Naive thymus-derived CD8-positive, alpha-beta T cell (primary cell): ENCODE measurements at places on chromosomes 7 and 10. TPM values are rescaled to one million over a fixed set of nuclear protein-coding genes. Genes with fewer than 3 reads are reported as not detected.

GRCh38 chr10:127428385-127428980 is 120.6 kb upstream of the NPS start:
- H3K4me3 ChIP-seq: no peak overlapping the region
- DNase-seq: no peak
- H3K4me1 ChIP-seq: peaks cover 2% of the 10 kb centered on the region
- H3K36me3 ChIP-seq: no peaks in the 10 kb centered on the region
- H3K27me3 ChIP-seq: no peaks in the 10 kb centered on the region

TWIST1 gene
- total RNA-seq: not detected

GRCh38 chr7:155864991-155865690 is 52.9 kb upstream of the SHH start:
- peaks cover 9% of the 10 kb centered on the region for H3K27me3 ChIP-seq
- DNase-seq: no peak
- no peaks in the 10 kb centered on the region for H3K4me1 ChIP-seq
- peak overlapping the region; percentile 36 for H3K27ac ChIP-seq
- no peaks in the 10 kb centered on the region for H3K36me3 ChIP-seq

DNA sequence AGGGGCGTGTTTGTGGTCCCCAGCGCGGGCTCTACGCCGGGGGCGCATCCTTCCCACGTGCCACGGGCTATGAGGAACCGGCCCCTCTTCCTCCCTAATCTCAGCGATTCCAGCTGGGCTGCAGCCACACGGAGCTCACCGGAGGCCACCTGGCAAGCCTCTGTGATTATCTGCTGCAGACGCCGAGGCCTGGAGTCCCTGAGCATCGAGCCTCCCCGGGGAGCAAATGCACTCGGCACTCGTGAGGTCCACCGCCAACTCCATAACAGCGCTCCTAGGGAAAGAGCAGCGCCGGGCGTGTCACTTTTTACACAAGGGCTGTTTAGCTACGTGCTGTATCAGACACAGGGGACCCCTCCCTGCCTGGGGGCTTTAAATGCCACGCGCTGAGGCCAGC is 101.2 kb downstream of the DYNC2I1 start:
- H3K36me3 ChIP-seq: no peaks in the 10 kb centered on the region
- H3K27me3 ChIP-seq: peaks cover 7% of the 10 kb centered on the region
- DNase-seq: no peak

PCLO gene
- not detected for total RNA-seq

GRCh38 chr10:123402656-123403055 is 248.5 kb downstream of the BUB3 start:
- H3K4me3 ChIP-seq: no peak overlapping the region
- no peak for DNase-seq
- H3K36me3 ChIP-seq: no peaks in the 10 kb centered on the region
- H3K27me3 ChIP-seq: peaks cover 3% of the 10 kb centered on the region
- no peak overlapping the region for H3K27ac ChIP-seq

ALDH18A1 gene
- total RNA-seq: 30.8 TPM

DNA sequence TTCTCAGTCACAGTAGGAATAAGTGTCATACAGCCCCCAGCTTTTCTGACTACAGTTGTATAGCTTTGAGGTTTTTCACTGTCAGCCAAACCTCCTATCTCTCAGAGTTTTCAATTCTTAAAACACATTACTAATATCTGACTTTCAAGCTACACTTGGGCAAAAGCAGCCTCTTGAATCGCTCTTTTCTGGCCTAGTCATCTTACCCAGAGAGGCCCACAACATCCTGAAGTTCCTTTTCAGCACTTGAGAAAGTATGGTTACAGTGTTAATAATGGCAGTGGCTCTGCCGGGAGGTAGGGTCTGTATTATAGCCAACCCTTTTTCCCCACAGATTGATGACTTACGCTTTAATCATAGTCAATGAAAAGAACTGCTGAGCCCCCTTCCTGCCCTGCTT is 181.0 kb downstream of the LRRC4 start:
- H3K36me3 ChIP-seq: peaks cover 13% of the 10 kb centered on the region
- no peaks in the 10 kb centered on the region for H3K27me3 ChIP-seq
- DNase-seq: no peak
- no peak overlapping the region for H3K4me3 ChIP-seq

DNA sequence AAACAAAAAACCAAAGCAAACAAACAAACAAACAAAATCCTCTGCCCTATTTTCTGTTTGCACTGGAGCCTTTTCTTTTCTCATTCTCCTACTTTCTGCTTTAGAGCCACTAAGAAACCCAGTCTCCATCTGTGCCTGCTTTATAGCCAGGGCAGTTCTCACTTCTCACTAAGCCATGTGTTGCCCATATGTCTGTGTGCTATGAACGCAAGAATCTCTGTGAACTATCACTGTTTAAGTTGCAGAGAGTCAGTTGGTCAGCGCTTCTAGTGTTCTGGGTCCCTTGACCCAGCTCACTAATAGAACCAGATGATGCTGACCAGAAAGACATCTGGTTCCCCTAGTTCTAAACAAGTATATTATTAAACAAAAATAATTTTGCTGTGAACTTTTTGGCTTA is 81.4 kb downstream of the FAM185A start:
- H3K27ac ChIP-seq: no peak overlapping the region
- no peak for DNase-seq
- H3K36me3 ChIP-seq: no peaks in the 10 kb centered on the region
- no peak overlapping the region for H3K4me3 ChIP-seq
- H3K4me1 ChIP-seq: no peaks in the 10 kb centered on the region

DNA sequence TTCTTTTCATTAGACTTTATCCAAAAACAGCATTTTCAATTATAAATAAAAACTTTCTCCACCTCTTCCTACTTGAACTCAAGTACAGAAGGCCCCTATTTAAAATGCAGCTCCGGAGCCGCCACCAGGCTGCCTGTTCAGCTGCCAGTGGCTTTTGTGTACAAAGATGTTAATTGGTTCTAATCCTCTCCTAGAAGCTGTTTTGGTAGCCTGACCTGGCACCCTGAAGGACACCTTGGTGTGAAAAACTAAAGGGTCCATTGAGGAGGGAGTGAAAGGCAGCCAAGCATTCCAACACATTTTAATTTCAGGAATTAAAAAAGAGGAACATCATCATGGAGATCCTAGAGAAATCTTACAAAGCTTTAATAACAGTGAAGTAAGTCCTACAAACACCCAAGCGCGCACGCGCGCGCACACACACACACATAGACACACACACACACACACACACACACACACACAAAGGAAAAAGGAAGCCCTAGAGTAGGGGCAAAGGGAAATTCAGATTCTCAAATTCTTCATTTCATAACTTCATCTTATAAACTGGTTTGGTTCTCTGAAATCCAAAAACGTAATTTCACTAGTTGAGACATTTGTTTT is 41.4 kb downstream of the VAX1 start:
- H3K4me1 ChIP-seq: no peaks in the 10 kb centered on the region
- peaks cover 7% of the 10 kb centered on the region for H3K27me3 ChIP-seq
- no peak overlapping the region for H3K27ac ChIP-seq
- no peaks in the 10 kb centered on the region for H3K36me3 ChIP-seq
- no peak for DNase-seq

DNA sequence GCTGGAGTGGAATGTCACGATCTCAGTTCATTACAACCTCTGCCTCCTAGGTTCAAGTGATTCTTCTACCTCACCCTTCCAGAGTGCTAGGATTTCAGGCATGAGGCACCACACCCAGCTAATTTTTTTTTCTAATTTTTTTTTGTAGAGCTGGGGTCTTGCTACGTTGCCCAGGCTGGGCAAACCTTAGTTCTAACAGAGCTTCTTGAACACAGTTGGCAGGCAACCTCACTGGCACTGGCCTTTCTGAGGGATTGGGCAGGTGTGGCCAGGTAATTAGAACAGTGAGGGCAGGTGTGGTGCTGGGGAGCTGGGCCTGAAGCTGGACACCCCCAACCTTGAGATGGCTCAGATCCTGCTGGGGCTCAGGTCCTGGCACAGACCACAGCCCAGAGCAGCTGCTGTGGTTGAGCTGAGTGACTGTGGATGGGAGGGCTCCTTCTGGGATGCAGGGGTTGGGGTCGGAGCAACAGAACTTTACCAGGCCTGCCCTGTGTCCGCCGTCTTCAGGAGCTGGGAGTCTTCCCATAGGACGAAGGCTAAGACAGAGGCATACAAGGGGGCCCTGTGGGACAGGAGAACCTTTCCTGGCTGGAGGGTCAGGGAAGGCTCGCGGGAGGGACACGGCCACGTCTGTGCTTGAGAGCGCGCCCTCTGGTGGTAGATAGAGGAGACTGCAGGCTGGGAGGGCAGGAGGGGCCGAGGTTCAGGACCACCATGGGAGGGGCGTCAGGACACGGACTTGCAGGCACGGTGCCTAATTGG is 48.2 kb downstream of the COL26A1 start:
- no peaks in the 10 kb centered on the region for H3K36me3 ChIP-seq
- H3K27ac ChIP-seq: peak overlapping the region; percentile 38
- H3K4me1 ChIP-seq: peaks cover 13% of the 10 kb centered on the region

GRCh38 chr7:34396437-34397064 is 261.5 kb upstream of the NPSR1 start:
- no peaks in the 10 kb centered on the region for H3K36me3 ChIP-seq
- no peak overlapping the region for H3K4me3 ChIP-seq
- H3K27me3 ChIP-seq: no peaks in the 10 kb centered on the region
- H3K4me1 ChIP-seq: no peaks in the 10 kb centered on the region

CALML3 gene
- not detected for total RNA-seq

DNA sequence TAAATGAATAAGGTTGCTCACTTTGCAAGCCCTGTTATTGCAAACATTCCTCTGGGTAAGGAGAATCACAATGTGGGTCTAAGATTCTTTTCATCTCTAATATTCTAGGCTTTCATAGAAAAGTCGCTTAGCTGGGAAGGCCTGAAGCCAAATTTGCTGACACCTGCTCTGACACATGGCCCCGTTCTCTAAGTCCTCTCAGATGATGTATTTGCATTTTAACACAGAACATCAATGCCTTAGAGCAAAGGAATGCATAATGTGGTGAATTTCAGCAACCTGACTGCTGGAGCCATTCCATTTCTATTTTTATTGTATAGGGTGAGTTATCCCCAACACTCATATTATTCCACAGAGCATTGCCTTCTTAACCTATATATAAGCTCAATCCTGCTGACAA is 682.1 kb upstream of the NRP1 start:
- H3K4me3 ChIP-seq: no peak overlapping the region
- H3K4me1 ChIP-seq: no peaks in the 10 kb centered on the region
- H3K27ac ChIP-seq: no peak overlapping the region
- no peaks in the 10 kb centered on the region for H3K36me3 ChIP-seq
- no peak for DNase-seq
- H3K27me3 ChIP-seq: peaks cover 17% of the 10 kb centered on the region

GRCh38 chr7:141335164-141335563 is 216.0 kb upstream of the AGK start:
- DNase-seq: no peak
- no peak overlapping the region for H3K27ac ChIP-seq
- H3K4me3 ChIP-seq: no peak overlapping the region
- peaks cover 6% of the 10 kb centered on the region for H3K27me3 ChIP-seq

DNA sequence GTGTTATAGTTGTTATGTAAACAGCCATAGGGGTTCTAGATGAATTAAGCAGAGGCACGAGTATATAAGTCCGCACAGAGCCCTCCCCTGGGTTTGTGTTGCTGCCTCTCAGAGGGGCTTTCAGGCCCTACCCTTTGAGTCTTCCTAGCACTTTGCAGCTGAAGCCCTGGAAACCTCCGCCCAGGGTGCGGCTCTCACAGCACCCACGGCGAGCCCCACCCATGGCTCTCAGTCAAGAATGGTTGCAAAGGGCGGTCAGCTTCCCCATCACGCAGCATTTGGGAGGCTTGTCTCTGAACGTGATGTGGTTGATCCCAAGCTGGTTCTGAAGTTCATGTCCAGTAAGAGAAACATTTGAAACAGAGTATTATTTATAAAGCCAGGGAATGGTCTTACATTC is 18.8 kb upstream of the INSIG1 start:
- no peak overlapping the region for H3K4me3 ChIP-seq
- H3K4me1 ChIP-seq: peaks cover 30% of the 10 kb centered on the region
- no peak for DNase-seq
- peaks cover 11% of the 10 kb centered on the region for H3K27me3 ChIP-seq

LRCH4 gene
- 454 TPM for total RNA-seq

GRCh38 chr7:88429382-88429781 is 122.7 kb upstream of the STEAP4 start:
- no peaks in the 10 kb centered on the region for H3K36me3 ChIP-seq
- H3K27ac ChIP-seq: no peak overlapping the region
- no peaks in the 10 kb centered on the region for H3K4me1 ChIP-seq
- no peak overlapping the region for H3K4me3 ChIP-seq
- no peaks in the 10 kb centered on the region for H3K27me3 ChIP-seq
- no peak for DNase-seq

- H3K27ac ChIP-seq: no peak overlapping the region
- H3K4me3 ChIP-seq: no peak overlapping the region
- H3K4me1 ChIP-seq: no peaks in the 10 kb centered on the region
- H3K27me3 ChIP-seq: peaks cover 1% of the 10 kb centered on the region
Observed at GRCh38 chr10:111209692-111210091, 132.9 kb downstream of the ADRA2A start.

TEX47 gene
- total RNA-seq: not detected

OR6B1 gene
- not detected for total RNA-seq

SMO gene
- total RNA-seq: not detected

- no peaks in the 10 kb centered on the region for H3K4me1 ChIP-seq
- H3K36me3 ChIP-seq: no peaks in the 10 kb centered on the region
- no peak overlapping the region for H3K27ac ChIP-seq
- no peaks in the 10 kb centered on the region for H3K27me3 ChIP-seq
- H3K4me3 ChIP-seq: no peak overlapping the region
Observed at GRCh38 chr10:75613685-75614504, 182.5 kb downstream of the LRMDA start.

GRCh38 chr10:80283536-80284199 is 5.8 kb downstream of the MAT1A start:
- DNase-seq: no peak
- no peak overlapping the region for H3K4me3 ChIP-seq
- no peaks in the 10 kb centered on the region for H3K36me3 ChIP-seq
- H3K4me1 ChIP-seq: no peaks in the 10 kb centered on the region

UFSP1 gene
- total RNA-seq: 6.5 TPM

CYP2C18 gene
- not detected for total RNA-seq

DNA sequence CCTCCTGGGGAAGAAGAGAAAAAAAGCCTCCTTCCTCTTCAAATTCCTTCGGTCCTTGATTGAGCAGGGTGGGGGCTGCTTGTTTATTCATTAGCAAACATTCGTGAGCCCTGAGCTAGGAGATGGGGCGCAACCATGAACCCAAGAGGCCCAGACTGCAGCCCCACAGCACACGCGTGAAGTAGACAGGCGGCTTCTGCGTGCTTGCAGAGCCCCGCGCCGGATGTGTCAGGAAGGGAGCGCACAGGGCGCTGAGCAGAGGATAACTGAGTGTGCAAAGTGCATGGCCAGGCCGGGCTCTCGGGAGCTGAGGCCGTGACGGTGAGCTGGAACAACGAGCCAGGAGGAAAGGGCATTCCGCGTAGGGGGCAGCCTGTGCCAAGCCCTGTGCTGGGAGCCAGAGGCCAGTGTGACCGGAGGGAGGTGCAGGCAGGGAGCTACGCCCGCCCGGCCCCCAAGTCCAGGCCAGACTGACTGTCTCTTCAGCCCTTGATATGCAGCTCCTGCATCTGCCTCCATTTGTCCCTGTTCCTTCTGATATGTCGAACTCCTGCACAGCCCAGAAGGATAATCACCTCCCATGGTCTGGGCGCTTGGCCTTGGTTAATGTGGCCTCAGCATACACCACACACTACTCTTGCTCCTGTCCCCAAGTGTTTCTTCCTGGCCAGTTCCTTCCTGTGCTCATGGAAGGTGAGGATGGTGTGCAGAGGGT is 4.6 kb downstream of the FOXL3 start:
- no peak overlapping the region for H3K4me3 ChIP-seq
- H3K4me1 ChIP-seq: no peaks in the 10 kb centered on the region
- H3K36me3 ChIP-seq: no peaks in the 10 kb centered on the region
- H3K27ac ChIP-seq: no peak overlapping the region
- no peak for DNase-seq

GRCh38 chr10:19929506-19930140 is 113.4 kb downstream of the PLXDC2 start:
- no peaks in the 10 kb centered on the region for H3K27me3 ChIP-seq
- no peak for DNase-seq
- no peaks in the 10 kb centered on the region for H3K36me3 ChIP-seq
- H3K27ac ChIP-seq: no peak overlapping the region
- H3K4me1 ChIP-seq: peaks cover 3% of the 10 kb centered on the region
- H3K4me3 ChIP-seq: no peak overlapping the region
